ENCODE measurements at places on chromosomes 1 and 21. TPM values are rescaled to one million over a fixed set of nuclear protein-coding genes. Genes with fewer than 3 reads are reported as not detected.

DNA sequence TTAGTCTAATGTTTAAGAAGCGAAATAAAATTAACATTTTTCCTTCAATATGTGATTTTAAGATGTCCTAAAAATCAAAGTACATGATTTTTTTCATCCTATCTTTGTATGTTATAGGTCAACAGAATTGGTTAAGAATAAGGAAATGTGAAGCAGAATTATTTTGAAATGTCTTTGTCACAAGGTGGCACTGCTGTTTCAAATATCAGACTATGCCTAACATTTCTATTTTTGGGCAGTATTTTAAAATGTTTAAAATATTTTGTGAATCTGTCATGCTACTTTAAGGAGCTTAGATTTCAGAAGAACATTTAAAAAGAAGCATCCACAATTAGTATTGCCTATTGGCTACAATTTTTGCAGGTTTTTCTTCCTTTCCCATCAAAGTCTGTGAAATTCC lies 38.7 kb downstream of the AMY1C start:
- no peak for DNase-seq

DNA sequence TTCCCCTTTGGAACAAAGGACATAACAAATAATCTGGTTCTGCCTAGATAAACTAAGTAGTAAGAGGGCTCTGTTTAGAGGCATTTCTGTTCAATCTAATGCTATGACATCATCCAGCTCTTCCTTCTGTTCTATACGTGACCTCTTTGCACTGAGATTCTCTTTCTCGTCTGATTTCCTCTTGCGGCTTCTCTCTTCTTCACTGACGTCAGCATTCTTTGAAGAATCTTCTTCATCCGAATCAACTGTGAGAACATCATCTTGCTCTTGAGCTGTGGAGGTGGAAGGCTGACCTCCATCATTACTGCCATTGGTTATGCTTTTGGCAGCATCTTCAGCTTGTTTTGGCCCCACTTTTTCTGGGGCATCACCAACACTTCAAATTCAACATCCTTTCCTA lies 130.4 kb downstream of the HS2ST1 start:
- no peak for DNase-seq

- DNase-seq = no peak
Measured at GRCh38 chr1:27770293-27770830, 2.7 kb upstream of the STX12 start.

GRCh38 chr21:14864211-14865021 lies 200.4 kb downstream of the NRIP1 start:
- no peak for DNase-seq

GRCh38 chr1:68268896-68269483 lies 36.7 kb upstream of the WLS start:
- no peak for DNase-seq

DNA sequence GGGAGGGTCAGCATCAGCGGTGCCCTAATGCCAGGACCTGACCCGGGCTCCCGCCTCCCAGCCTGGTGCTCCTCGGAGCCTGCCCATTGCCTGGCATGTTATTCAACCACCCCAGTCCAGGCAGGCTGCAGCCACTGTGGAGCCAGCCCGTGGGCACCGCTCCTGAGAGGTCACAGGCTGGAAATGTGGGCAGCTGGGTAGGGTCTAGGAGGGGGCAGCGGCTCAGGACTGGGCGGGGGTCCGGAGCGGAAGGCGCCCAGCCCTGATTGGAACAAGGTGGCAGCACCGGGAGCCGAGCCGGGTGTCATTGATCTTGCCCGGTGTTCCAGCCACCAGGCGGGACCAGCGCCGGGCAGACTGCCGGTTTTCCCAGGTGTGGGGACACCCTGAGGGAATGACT lies 12.7 kb upstream of the RUNX3 start:
- DNase-seq = no peak

- no peak for DNase-seq
Measured at GRCh38 chr1:103942029-103942428, 192.3 kb downstream of the AMY1C start.

GRCh38 chr1:222641269-222641948 lies 23.5 kb downstream of the MIA3 start:
- DNase-seq = no peak

- DNase-seq = no peak
Measured at GRCh38 chr1:202807926-202808757, at the start of gene KDM5B. Gene KDM5B, minus strand, starts transcription at chr1:202808421. Its CDS starts 116 bp downstream, at chr1:202808305.

DNA sequence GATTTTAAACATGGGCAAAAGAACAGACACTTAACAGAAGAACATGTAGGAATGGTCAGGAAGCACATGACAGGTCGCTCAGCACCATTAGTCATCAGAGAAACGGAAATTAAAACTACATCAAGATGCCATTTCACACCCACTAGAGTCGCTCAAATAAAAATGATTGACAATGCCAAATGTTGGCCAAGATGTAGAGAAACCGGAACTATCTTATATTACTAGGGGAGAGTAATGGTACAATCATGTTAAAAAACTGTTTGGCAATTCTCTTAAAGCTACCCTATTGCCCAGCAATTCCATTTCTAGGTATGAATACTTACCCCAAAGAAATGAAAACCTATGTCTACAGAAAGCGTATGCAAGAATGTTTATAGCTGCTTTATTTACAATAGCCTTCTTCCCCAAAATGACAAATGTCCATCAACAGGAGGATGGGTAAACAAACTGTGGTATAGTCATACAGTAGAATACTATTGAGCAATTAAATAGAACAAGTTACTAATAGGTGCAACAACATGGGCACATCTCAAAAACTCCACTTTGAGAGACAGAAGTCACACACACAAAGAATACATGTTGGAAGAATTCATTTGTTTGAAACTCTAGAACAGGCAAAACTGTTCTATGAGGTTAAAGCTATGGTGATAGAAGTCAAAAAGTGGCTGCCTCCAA lies 92.8 kb downstream of the ETS2 start:
- no peak for DNase-seq

- no peak for DNase-seq
Measured at GRCh38 chr21:16863362-16863905, 649.4 kb upstream of the CXADR start.

GRCh38 chr21:14677639-14678179 lies 131.6 kb upstream of the SAMSN1 start:
- DNase-seq = no peak

DNA sequence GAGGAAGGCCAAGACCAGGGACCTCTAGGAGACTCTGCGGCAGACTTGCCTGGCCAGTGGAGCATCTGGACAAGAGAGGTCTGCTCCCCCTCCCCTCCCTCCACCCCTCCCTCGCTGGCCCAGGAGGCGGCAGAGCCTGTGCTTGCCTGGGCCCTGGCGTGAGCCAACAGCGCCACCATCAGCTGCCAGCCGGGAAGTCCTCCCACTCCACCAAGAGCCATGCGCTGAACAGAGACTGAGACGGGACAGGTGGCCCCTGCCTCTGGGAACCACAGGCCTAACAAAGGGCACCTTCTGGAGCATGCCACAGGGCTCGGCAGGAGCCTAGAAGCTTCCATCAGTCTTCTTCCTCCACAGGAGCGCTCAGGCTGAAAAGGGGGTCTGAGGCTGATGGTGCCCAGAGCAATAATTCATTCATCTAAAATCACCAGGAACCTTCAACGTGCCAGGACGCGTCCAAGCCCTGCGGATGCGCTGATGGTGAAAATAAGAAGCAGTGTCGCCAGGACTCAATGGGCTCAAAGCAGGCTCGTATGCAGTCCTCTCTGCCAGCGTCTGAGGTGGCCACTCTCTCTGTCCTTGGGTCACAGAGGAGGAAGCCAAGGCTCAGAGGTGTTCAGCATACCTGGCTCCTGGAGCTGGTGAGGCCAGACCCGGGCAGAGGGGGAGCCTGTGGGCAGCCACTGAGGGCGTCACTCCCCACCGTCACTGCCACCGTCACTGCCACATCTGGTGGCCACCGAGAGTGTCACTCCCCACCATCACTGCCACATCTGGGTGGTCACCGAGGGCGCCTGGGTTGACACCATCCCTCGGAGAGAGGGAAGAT lies 161.2 kb downstream of the NPHP4 start:
- DNase-seq = no peak

GRCh38 chr1:215772151-215772550 lies 205.0 kb downstream of the KCTD3 start:
- DNase-seq = no peak

GRCh38 chr1:203244776-203245175 lies 15.3 kb upstream of the CHIT1 start:
- no peak for DNase-seq

DNA sequence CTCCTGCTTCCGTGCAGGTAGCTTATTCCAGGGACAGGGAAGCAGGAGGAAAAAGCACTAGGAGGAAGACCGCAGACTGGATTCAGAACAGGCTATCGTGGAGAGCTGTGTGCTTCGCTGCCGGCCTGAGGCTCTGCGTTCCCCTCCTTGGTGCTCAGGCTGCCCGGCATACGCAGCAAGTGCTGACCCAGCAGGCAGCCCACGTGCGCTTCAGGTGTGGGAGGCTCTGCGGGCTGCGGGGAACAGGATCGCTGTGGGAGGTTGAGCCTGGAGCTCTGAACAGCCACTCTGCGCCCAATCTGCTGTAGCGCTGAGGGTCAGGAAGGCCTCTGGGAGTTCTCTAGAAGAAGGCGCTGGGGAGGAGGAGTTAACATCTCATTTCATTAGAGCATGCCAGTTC lies 27.9 kb downstream of the DOP1B start:
- DNase-seq = no peak

Gene APCS
- polyA plus RNA-seq = not detected

Gene DNASE2B
- polyA plus RNA-seq = not detected

Gene SELP
- 3.7 TPM for polyA plus RNA-seq

Gene ST6GALNAC3
- 101 TPM for polyA plus RNA-seq

Gene SH2D2A
- 0.77 TPM for polyA plus RNA-seq

Gene NCAM2
- 8.0 TPM for polyA plus RNA-seq

Data from right renal pelvis (tissue), 4 donors.